Activated CD4-positive, alpha-beta T cell treated with anti-CD3 and anti-CD28 coated beads for 36 hours (primary cell): ENCODE measurements at places on chromosomes 2 and 18.

- peak; percentile 52 for DNase-seq
These were observed 173.1 kb upstream of the STON1 start for GRCh38 chr2:48356701-48357325.

- peak; percentile 56 for DNase-seq
These were observed 7.2 kb downstream of the MTHFD2 start for GRCh38 chr2:74205596-74205995.

DNA sequence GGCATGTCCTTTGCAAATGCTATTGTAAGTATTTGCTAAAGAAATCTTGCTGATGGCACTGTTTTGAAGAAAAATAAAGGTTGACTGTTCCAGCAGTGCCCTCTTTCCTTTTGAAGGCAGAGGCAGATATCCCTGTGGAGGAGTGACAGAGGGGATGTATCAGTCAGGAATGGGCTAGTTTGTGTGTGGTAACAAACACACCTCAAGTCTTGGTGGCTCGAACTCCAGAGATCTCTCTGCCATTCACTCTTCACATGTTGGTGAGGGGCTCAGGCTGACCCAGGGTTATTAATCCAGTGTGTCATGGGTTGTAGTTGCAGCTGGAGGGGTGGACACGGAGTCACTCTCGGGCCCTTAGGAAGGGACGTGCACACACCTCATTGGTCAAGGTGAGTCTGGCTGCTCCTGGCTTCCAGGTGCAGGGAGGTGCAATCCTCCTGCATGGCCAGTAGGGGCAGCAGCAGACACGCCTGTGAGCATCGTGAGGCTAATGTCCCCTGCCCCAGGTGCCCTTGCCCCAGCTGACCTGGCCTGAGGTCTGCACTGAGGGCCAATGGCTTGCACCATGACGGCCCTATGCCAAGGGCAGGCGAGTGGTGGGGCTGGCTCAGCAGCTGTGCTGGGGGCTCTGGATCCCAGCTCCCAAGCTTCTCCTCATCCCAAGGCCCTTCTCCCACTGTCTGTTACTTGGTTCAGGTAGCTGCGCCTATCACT, 146.5 kb downstream of the ASB1 start:
- DNase-seq, result peak; percentile 57

- no peak for DNase-seq
These were observed 216.4 kb upstream of the MYT1L start for GRCh38 chr2:2547451-2547850.

DNA sequence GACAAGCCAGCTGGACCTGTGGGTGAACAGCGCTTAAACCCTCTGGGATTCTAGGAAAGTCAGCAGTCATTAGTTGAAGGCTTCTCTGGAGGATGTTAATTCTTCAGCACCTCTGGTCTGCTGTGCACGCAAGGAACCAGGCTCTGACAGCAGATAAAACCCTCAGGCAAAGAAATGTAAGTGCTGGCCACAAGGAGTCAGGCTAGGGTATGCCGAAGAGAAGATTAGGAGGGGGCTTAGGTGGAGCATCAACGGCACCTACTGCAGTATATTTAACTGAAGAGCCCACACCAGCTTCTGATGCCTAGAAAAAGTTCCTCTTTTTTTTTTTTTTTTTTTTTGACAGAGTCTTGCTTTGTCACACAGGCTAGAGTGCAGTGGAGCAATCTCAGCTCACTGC, 304.2 kb upstream of the MC4R start:
- DNase-seq, result no peak

DNA sequence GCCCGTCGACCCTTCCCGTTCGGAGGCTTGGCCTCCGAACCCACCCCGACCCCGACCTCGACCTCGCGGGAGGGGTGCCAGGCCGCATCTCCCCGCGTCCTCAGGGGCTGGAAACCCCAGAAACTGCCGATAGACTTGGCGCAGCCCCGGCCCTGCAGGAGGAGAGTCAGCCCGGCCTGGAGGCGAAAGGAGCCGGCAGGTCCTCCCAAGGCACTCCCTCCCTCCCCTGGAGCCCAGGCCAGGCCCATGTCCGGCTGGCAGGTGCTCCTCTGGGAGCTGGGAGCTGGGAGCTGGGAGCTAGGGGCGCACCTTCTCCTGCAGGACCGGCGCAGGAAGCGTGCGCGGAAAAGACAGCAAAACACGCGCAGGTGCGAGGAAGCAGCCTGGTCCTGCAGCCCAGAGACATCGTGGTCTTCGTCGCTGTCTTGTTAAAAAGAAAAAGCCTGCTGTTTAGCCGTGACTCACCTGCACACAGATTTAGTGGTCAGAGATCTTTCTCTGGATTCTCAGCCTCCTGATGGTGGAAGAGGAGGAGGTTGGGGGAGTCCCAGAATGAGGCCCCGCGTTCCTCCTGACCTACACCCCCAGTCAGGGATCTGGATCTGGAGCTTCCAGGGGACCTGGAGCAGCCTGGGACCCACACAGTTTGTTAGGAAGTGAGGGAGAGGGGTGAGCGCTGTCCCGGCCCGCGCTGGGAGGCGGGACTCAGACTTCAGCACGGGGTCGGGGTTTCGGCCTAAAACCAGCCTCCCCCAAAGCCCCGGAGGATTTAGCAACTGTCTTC, 660 bp upstream of the MBP start:
- DNase-seq, result no peak

DNA sequence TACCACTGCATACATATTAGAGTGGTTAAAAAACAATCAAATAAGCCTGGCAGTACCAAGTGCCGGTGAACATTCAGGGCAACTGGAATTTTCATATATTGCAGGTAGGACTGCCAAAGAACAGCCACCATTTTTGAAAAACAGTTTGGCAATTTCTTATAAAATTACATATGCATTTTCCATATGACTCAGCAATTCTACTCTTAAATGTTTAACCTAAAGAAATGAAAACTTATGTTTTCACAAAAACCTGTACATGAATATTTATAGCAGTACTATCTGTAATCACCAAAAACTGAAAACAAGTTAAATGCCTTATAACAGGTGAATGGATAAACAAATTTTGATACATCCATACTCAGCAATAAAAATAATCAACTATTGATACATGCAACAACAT, 39.9 kb downstream of the CTAGE1 start:
- no peak for DNase-seq

- DNase-seq, result no peak
These were observed 226.8 kb upstream of the TPO start for GRCh38 chr2:1186421-1186820.

DNA sequence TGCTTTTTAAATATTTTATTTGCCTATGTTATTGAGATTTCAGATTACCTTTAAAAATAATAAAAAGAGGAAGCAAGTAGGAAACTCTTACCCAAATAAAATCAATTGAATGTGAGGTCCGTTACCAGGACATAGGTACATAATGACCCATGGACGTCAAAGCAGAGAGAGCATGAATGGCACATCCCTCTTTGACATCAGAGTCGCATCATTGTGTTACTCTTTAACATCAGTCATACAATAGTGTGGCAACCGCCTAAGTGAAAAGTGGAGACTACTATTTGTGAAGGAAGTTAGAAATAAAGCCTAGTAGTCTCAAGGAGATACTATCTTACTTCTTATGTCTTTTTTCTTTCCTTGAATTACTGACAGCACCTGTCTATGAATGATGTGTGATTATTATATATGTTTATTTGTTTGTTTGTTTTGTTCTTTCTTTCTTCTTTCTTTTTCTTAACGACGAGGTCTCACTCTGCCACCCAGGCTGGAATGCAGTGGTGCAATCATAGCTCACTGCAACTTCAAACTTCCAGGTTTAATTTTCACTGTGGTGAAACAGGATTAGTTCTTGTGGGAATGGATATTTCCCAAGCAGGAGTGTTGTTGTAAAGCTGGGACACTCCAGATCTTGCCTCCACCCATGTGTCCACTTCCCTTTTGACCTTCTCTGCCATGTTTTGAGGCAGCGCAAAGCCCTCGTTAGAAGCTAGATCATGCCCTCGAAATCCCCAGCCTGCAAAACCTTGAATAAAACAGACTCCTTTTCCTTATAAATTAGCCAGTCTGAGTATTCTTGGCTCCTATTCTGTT, 407.2 kb upstream of the NETO1 start:
- DNase-seq, result no peak

GRCh38 chr2:78353168-78353567, 672.3 kb upstream of the REG3G start:
- DNase-seq, result no peak

DNA sequence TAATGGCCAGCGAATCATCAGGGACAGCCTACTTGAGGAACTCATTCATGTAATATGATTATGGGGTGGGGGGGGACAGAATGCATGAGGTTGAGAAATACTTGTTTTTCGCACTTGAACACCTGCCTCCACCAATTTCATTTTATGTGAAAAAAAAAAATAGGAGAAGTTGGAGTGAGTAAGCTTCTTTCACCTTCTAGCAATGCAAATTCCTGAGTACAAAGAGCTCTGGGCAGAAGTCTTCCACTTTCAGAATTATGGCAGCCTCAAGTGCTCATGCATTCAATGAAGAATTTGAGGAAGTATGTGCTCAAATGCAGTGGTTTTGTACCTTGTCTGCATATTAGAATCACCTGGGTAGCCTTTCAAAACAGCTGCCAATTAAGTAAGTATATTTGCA, 40.1 kb upstream of the GPD2 start:
- no peak for DNase-seq

DNA sequence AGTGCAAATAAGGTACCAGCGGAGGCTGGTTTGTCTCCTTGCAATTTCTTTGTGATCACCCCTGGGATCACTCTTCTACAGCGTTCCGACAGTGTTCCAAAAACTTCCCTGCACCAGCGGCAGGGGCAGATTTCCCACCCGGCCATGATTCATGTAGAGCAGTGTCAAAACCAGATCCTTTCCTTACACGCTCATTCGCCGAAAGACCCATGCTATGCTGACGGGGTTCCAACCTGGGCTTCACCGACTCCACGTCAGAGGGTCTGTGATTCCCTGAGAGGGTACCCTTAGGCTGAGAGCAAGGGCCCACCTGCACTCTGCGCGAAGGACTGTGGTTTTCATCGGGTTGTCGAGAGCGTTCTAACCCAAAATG, 423 bp upstream of the TTC27 start:
- DNase-seq, result peak; percentile 66

DNA sequence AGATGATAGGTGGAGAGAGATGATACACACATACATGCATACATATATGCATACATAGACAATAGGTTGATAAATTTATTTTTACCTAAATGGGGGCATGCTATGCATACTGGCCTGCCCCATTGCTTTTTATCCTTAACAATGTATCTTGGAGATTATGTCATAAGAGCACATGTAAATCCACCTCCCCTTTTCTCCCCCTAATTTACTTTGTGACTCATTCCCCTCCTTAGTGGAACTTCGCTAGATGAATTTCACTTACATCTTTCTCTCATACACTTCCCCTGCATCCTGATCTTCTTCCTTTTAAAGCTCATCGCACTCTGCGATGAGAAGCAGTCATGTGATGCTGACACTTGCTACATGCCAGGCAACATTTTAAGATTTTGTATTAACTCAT, 223.6 kb downstream of the C1D start:
- DNase-seq, result no peak
